ENCODE measurements at places on chromosomes 7 and 10.

DNA sequence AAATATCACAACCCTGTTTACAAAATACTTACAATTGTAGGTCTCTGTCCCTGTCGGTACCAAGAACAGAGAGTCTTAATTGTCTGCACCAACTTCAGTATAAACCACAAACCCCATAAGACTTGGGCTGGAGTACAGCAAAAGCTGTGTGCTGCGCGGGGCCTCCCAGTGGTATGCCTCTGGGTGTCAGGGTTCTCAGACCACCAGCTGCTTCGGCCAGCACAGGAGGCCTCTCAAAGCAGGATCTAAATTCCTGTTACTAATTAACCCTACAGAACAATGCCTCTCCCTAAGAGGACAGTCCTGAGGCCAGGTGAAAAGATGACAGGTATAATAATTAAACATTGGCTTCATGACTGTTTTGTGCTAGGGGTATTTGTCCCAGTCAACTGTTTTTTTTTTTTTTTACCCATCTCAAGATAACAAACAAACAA is 957 bp upstream of the SVIL start:
- no peak for DNase-seq

DNA sequence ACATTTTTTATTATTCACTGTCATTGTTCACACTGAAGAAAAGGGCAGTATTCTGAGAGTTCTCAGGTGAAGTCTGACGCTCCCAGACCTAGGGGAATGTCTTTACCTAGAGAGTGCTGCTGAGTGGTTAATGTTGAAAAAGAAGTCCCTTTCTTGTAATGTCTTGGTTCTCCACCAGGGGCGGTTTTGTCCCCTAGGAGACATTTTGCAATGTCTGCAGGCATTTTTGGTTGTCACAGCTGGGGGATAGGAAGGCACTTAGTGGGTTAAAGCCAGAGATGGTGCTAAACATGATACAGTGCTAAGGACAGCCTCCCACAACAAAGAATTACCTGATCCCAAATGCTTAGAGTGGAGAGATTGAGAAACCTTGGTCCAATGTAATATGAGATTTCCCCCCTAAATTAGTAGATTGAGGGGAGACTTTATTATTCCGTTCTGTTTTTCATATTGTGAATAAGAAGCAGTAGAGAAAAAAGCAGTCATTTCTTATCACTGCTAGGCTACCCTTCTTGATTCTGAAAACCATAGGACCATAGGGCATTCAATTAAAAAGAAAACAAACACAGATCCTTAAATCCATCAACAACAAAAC is 13.1 kb downstream of the UMAD1 start:
- no peak for DNase-seq

GRCh38 chr7:131950758-131951157 is 394.3 kb upstream of the PODXL start:
- DNase-seq = no peak

- no peak for DNase-seq
Measured at GRCh38 chr7:109282726-109283125, 713.1 kb downstream of the DNAJB9 start.

DNA sequence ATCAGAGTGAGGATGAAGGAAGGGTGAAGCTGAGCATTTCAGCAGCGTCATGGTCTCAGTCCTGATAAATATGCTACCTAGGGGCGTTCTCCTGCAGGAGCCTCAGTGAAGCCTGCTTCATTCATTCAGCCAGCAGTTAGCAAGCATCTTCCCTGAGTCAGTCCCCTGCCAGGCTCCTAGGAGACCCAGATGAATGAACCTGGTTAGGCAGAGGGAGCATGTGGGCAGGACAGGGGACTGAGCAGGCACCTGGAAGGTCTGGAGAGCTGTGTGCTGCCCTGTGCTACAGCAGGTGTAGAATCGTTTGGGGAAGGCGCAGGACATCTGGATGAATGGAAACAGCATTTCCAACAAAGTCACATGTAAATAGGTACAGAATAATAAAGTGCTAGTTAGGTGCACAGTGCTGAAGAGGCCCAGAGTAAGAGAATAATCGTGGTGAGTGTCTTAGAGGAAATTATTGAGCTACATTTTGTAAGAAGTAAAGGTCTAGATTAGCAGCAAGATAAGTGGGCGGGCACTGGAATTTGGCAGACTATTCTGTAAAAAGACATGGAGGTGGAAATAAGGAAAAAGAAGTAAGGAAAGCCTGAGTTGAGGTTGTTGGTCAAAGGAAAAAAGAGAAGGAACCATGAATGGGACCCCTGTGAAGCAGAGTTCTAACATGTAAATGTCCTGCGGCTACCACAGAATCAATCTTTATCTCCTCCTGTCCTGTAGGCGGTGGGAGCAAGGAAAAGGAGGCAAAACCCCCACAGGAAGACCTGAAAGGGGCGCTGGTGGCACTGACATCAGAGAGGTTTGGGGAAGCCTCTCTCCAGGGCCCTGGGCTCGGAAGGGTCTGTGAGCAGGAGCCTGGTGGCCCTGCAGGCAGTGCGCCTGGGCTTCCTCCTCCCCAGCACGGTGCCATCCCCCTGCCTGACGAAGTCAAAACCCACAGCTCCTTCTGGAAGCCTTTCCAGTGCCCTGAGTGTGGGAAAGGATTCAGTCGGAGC is 12.0 kb downstream of the ZSCAN25 start:
- DNase-seq = no peak

DNA sequence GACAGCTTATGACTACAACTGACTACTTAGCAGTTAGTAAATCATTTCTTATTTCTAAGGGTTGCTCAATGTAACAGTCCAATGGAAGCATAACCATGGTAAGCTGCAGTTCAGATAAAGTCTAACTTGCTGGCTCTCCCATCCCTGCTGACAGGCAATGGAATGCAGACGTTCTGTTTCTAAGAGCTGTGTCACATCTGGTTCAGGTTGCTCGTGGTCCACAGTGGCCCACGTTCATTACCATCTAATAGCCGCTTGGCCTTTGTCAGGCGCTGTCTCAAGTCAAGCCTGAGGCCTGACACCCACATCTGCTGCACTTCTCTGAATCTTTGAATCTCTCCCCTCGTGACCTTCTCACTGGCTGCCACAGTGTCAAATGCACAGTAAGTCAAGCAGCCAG is 240.8 kb downstream of the FGFR2 start:
- DNase-seq = no peak

DNA sequence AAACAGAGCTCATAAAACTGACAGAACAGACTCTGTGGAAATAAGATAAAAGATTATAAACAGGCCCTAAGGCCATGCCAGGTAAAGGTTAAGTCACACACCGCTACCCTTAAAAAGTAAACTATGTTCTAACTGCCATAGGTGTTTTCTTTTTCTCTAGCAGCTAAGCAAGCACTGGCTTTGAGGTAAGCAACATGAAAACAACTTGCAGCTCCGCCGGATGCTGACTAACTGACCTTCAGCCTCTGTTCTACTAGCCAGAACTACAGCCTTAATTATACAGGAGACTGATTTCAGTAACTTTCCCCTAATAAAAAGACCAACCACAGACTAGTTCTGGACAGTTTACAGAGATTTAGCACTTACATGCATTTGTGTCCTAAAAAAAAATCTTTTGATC is 708.3 kb downstream of the CCSER2 start:
- DNase-seq = no peak

DNA sequence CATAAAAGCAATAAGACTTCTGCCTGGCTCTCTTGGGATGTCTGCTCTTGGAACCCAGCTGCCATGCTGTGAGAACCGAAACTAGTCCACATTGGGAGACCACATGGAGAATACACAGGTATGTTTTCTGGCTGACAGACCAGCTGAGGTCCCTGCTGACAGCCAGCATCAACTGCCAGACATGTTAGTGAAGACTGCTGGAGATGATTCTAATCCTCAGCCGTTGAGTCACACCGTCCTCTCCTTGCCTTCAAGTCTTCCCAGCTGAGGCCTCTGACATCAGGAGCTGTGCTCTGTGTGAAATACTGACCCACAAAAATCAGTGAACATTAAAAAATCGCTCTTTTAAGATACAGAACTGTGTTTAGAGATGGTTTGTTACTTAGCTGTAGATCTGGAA is 36.9 kb upstream of the AGR2 start:
- no peak for DNase-seq

DNA sequence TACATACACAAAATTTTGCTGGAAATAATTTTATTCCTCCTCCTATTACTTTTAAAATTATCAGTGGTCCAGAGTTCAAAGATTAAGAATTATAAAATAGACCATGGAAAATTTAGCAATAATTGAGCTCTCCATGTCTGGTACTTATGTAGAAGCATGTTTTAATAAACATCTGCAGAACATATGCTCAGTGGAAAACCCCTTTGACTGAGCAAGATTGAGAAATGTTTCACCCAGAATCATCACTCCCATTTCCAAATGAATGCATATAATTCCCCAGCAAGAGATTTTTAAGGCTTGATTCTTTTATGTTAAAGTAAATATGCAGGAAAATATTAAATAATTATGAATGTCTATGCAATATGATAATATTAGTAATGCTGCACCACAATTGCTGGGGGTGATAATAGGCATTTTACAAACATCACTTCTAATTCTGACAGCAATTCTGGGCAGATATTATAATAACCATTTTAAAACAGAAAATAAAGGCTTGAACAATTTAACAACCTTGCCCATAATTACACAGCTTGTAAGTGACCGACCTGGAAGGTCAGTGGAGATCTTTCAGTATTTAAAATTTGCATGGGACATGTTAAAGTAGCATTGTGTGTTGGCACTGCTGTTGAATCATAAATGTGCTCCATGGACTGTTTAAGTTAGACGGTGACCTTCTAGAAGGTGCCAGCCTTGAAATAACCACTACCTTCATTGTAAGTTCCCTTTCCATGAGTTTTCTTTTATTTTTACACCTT is 45.6 kb upstream of the TES start:
- no peak for DNase-seq

DNA sequence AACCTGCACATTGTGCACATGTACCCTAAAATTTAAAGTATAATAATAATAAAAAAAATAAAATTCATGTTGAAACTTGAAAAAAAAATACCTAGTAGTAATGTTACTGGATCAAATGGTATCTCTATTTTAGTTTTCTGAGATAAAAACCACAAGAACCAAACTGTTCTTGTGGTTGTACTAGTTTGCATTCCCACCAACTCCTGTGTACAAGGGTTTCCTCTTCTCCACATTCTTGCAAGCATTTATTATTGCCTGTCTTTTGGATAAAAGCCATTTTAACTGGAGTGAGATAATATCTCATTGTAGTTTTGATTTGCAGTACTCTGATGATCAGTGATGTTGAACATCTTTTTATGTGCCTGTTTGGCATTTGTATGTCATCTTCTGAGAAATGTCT is 177.7 kb downstream of the KIF20B start:
- no peak for DNase-seq

- DNase-seq = no peak
Measured at GRCh38 chr10:1360558-1361164, 304.5 kb downstream of the WDR37 start.

DNA sequence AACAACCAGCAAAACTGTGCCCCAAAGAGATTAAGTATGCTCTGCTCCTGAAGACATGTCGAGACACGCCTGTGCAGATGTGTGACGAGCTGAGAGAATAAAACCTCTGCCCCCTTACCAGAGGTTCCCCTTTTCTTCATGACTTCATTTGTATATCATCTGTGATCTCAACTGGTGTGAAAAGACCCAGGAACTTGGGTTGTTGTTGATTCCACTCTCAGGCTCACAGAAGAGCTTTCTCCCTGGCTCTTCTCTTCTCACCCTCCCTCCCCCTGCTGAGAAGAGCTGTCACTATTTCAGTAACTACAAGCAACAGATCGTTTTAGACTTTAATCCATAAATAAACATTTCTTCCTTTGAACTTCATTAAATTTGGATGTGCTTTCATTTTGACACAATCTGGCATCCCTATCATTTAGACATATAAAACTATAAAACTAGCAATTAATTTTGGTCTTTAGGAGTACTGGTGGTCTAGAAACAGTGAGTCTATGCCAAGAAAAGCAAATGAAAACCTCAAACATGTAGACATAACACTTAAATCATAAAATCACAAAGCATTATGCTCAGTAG is 179.3 kb upstream of the FZD8 start:
- no peak for DNase-seq

GRCh38 chr7:153383781-153384180 is 624.2 kb downstream of the ACTR3B start:
- no peak for DNase-seq

- DNase-seq = no peak
Measured at GRCh38 chr10:58560068-58560467, 47.4 kb downstream of the BICC1 start.

DNA sequence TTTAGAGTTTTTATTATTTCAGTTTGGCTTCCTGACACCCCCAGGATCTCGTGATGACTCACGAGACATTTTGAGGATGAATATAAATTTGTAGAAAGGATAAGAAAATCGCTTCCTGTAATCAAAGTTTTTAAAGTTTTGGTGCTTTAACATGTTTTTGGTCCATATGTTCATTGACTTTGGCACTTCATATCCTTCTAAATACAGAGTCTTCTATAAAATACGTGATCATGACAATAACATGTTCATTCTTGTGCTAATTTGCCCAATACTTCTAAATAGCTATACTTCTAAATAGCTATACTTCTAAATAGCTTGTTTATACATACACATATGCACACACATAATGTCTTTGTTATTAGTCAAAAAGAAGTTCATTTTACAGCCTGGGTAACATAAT is 341.9 kb downstream of the PLXDC2 start:
- no peak for DNase-seq

- DNase-seq = peak; percentile 79
Measured at GRCh38 chr7:22854158-22855048, 31.8 kb upstream of the TOMM7 start.

GRCh38 chr10:27192284-27192683 is 37.1 kb downstream of the MASTL start:
- no peak for DNase-seq

DNA sequence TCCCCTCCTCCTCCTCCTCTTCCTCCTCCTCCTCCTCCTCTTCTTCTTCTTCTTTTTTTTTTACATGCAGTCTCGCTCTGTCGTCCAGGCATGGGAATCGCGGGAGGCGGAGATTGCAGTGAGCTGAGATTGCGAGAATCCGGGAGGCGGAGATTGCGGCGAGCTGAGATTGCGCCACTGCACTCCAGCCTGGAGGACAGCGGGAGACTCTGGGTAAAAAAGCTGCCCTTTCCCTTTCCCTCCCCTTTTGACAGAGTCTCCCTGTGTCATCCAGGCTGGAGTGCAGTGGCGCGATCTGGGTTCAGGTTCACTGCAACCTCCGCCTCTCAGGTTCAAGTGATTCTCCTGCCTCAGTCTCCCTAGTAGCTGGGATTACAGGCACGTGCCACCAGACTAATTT is 168.1 kb upstream of the MALRD1 start:
- no peak for DNase-seq

DNA sequence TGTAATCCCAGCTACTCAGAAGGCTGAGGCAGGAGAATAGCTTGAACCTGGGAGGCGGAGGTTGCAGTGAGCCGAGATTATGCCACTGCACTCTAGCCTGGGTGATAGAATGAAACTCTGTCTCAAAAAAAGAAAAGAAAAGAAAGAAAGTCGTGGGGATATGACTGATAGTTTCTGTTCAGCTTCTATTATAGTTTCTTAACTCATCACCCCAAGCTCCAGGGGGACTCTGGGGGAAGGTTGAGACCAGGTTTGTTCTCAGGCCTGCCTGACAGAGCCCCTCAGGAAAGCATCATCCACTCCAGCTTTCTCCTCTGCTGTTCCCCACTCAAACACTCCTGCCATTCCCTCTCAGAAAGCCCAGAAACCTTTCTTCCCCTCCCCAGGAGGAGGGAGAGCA is 542.4 kb upstream of the GALNT17 start:
- no peak for DNase-seq

- no peak for DNase-seq
Measured at GRCh38 chr10:34615770-34616169, 199.3 kb downstream of the PARD3 start.

All from stimulated activated CD4-positive, alpha-beta T cell treated with anti-CD3 and anti-CD28 coated beads, Interleukin-15, amount 100 ng/mL, for 1 hour (primary cell).